ENCODE measurements at places on chromosomes 5 and 9.

- DNase-seq = no peak
Measured at GRCh38 chr9:137679249-137679648, 60.4 kb downstream of the EHMT1 start.

- DNase-seq = no peak
Measured at GRCh38 chr5:74648835-74649293, 8.3 kb upstream of the ENC1 start.

DNA sequence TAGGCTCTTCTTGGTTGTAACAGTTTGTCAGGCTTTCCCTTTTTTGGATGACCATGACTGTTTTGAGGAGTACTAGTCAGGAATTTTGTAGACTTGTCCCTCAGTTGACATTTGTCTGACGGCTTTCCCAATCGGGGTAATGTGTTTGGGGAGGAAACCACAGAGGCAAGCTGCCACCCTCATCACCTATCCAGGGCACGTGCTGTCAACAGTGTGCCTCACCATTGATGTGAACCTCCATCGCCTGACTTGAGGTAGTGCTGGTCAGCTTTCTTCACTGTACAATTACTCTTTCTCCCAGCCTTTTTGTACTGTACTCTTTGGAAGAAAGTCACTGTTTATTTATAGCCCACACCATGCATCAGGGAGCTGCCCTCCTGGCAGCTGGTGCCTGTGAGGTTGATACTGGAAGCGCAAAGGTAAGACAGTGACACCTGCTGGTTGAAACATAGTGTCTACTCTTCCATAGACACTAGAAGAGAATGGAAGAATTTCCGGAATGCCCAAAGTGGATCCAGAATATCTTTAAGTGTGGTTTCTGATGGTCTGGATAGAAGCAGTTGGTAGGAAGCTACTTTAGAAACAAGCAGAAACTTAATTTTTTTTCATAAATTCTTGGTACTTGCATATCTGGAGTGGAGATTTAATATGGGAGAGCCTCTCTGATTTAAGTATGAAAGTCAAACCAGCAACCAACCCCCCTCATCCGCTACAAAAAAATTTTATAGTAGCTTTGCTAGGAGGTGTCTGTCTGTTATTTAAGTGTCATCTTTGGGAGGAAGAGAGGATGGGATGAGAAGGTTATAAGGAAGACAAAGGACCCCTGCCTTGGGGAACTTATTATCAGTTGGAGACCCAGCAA lies 69.3 kb downstream of the SNX30 start:
- DNase-seq = no peak

DNA sequence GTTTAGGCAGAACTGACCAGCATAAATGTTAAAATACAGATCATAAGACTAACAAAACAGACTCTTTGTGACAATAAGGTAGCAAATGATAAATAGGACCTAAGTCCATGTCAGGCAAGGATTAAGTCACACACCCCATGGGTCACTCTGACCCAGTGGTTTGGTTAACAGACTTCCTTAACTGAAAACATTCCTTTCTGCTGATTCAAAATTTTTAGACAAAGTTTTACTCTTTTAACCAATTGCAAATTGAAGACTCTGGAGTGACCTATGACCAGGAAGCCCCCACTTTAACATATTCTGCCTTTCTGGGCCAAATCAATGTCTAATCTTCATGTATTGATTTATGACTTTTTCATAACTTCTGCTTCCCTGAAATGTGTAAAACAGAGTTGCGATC lies 4.9 kb upstream of the NXNL2 start:
- no peak for DNase-seq

- no peak for DNase-seq
Measured at GRCh38 chr5:6373081-6373846, 5.1 kb downstream of the MED10 start.

GRCh38 chr9:131076347-131077195 lies 19.8 kb upstream of the AIF1L start:
- DNase-seq = no peak

DNA sequence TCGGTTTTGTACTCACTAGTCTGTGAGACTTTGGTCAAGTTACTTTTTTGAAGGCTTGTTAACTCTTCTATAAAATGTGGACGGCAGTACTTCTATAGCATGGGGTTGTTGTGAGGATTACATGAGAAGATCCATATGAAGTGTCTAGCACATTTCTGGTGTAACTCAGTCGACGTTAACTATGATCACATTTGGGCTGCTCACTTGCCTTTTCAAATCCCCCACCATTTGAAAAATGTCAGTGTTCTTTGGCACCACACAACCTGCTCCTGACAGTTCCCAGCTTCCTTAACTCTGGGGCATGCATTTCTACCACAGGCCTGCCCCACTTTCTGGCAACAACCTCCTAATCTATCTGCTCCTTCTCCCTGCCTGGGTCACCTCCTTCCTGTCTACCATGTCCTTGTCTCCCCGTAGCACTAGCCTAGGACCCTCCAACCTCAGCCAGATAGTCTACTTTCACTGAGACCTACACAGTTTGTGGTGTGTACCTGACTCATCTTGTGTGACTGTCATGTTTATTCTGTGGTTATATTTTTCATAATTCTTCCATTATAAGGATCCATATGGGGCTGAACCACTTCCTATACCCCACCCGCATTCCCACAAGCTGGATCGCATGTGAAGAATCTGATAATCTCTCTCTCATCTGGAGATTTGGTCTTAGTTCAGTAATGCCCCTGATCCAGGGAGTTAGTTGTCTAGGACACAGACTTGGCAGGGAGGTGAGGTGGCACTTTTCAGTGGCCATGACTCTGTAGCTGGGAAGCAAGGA lies 30.2 kb upstream of the BASP1 start:
- no peak for DNase-seq

- DNase-seq = no peak
Measured at GRCh38 chr5:177378884-177379883, 5.0 kb upstream of the SLC34A1 start.

GRCh38 chr9:38288502-38288901 lies 104.0 kb upstream of the ALDH1B1 start:
- no peak for DNase-seq

DNA sequence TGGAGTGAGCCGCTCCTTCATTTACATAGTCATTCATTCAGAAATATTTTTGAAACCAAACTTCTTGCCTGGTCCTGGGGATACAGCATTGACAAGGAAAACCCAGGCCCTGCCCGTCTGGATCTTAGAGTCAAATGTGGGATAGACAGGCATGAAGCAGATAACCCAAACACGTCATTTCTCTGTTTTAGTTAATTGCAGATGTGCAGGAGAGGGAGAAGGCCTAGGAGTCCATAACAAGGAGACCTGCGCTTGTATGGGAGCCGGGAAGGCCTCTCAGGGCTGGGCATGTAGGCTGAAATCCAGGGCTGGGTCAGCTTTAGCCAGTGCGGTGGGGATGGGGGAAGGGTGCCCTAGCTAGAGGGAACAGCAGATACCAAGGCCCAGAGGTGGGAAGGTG lies 43.3 kb downstream of the PRRX2 start:
- no peak for DNase-seq

- no peak for DNase-seq
Measured at GRCh38 chr9:87676976-87677775, 48.7 kb upstream of the CTSL start.

DNA sequence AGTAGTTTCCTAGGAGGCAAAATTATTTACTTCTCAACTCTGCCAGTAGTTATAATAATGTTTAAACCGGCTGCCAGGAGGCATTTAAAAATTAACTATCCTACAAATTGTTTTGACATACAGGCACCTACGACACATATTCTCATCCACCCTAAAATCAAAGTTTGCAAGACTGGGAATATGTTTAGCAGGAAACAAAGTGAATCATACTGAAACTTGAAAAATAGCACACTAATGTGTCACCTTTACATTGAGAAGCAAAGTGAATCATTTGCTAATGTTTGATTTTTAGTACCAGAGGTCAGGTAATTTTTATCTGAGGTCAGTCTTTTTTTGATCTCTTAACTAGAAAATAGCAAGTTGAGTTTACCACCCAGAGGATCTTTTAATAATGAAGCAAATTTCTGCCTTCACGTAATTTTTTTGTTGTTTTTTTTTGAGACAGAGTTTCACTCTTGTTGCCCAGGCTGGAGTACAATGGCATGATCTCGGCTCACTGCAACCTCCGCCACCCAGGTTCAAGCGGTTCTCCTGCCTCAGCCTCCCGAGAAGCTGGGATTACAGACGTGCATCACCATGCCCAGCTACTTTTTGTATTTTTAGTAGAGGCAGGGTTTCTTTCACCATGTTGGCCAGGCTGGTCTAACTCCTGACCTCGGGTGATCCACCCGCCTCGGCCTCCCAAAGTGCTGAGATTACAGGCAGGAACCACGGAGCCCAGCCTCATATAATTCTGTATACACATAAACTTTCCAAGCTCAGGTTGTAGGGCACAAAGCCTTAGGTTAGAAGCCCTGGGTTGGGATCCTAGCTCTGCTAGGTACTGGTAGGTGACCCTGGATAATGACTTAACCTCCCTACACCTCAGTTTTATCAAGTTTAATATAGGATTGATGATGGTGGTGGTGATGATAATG lies 124.3 kb downstream of the UGCG start:
- no peak for DNase-seq

DNA sequence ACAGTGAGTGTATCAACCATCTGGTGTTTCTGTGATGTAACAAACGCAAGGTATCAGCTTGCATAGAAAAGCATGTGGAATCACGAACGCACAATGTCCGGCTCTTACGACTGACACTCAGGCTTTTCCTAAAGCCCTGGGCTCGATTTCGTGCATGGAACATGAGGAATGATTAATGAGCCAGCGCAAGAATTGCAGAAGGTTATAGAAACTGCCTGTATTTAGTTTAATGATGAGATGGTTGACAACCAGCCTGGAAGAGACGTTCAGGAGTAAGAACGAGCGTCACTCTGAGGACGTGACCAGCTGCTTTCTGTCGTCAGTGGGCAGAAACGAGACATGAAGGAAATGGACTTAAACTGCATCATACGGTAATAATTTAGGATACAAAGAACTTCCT lies 497.6 kb downstream of the IRX1 start:
- DNase-seq = no peak

GRCh38 chr5:141915881-141916336 lies 7.8 kb upstream of the DELE1 start:
- no peak for DNase-seq

DNA sequence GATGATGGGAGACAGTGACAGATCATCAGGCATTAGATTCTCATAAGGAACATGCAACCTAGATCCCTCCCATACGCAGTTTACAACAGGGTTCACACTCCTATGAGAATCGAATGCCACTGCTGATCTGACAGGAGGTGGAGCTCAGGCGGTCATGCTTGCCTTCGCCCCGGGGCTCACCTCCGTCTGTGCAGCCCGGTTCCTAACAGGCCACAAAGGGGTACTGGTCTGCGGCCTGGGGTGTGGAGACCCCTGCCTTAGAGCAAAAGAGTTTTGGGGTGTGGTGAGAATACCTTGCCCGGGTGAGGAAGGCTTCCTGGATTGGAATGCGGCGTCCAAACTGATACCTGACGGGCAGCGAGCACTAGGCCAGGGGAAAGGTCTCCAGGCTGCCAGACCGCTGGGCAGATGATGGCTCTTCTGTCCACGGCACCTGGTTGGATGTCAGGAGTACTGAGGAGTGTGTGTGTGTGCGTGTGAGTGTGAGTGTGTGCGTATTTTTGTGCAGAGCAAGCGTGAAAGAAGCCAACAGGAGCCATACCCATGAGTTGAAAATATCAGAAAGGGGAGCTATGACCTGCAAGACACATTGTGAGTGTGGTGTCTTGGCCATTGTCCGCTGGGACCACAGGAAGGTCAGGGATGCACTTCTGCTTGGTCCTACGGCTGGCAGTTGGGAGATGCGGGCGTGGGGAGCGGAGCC lies 55.4 kb downstream of the ACER2 start:
- no peak for DNase-seq

DNA sequence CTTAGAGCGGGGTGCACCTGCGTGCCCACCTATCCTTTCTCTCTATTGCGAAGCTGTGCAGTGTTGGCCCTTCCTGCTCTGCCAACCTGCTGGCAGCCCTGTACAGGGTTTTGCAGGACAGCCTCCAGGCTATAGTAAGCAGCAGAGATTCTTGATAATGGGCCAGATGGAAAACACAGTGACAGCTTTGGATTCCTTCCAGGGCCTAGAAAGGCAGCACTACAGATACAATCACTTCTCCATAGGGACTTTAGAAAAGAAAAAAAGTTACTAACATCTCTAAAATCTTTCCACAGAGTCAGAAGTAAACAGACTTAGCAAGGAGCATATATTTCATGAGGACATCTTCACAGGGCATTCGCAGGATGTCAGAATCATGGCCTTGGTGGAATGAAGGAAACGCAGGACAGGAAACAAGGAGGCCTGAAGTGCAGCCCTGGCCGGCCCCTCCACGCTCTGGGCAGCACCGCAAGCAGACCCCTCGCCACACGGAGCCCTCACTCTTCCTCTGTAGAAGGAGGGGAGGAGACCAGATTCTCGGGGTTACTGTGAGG lies 172.1 kb upstream of the GAS1 start:
- DNase-seq = no peak

DNA sequence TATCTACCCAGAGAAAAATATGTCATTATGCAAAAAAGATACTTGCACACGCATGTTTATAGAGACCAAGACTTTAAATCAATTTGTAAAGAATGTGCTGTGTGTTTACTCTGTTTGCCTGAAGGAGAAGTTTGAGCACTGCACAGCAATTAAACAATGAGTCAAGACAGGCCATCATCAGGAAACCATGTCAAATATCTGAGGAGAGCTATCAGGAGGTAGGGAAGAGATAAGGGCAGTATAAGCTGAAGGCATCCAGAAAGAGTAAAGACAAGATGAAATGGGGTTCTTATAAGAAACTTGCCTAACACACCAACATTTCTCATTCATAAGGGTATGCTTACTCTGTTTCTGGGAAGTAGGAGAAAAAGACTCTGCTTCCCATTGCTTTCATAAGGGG lies 405.8 kb upstream of the PTGER4 start:
- DNase-seq = no peak

- no peak for DNase-seq
Measured at GRCh38 chr9:117304549-117304948, 110.3 kb downstream of the ASTN2 start.

DNA sequence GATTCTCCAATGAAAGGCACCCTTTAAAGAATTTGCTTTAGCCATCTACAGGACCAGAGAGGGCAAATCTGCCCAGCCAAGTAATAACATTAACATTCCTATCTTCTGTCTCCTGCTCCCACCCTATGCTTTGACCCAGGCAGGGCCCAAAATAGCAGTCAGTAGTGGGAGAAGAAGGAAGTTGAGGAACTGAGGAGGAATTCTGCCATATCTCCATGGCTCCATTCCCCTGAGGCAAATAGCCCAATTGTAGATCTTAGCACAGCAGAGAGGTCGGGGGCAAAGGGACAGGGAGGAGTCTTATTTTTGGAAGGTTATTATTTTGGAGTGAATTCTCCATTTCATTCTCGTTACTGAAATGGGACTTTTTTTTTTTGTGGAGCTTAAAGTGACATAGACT lies 111.1 kb upstream of the IFNK start:
- no peak for DNase-seq

GRCh38 chr5:22521521-22521920 lies 331.6 kb downstream of the CDH12 start:
- DNase-seq = no peak

- DNase-seq = no peak
Measured at GRCh38 chr9:76302947-76303550, 91.2 kb downstream of the RFK start.

Data from activated gamma-delta T cell treated with Interleukin-2 at 50 U/mL for 16 hours (primary cell).